Ammon's horn (tissue), 1 donor: ENCODE measurements at places on chromosomes 4 and X.

- DNase-seq = no peak
Measured at GRCh38 chrX:118734909-118735308, 7.5 kb downstream of the IL13RA1 start.

GRCh38 chr4:67109276-67109675 is 436.0 kb downstream of the CENPC start:
- no peak for DNase-seq

- DNase-seq = no peak
Measured at GRCh38 chr4:169268951-169269760, 1.6 kb downstream of the SH3RF1 start.

DNA sequence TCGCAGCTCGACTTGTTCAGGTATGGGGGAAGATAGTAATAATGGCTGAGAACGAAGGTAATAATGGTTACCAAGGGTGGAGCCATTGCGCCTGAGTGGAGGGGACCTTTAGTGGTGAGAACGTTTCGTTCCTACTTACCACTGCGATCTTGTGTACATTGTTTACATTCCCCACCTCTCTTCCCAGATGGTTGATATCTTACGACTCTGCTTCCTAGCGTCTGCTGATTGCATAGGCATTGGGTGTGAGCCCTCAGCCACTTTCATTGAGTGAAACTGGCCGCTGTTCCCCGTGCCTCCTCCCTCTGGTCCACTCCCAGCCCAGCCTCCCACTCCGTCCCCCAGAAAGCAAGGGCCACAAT is 850 bp downstream of the IGBP1 start:
- no peak for DNase-seq

DNA sequence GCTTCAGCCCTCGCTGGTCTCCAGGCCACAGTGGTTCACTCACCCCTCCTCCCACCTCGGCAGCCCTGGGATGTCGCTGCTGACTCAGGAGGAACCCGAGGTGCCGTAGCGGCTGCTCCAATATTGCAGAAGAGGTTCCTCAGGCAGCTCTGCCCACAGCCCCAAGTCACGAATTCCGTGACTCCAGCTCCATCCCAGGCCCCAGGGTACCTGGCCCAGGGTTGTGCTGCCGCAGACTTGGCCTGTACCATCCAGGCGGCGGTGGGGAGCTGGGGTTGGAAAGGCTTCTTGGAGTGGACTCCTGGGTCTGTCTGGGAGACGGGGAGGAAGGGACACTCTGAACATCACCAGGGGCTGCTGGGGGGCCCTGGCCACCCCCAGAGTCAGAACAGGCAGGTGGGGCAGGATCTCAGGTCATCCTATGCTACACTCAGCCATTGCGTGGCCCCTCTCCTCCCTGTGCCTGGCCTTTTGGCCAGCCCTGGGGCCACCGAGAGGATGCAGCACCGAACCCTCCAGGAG is 728 bp upstream of the HGFAC start:
- no peak for DNase-seq

DNA sequence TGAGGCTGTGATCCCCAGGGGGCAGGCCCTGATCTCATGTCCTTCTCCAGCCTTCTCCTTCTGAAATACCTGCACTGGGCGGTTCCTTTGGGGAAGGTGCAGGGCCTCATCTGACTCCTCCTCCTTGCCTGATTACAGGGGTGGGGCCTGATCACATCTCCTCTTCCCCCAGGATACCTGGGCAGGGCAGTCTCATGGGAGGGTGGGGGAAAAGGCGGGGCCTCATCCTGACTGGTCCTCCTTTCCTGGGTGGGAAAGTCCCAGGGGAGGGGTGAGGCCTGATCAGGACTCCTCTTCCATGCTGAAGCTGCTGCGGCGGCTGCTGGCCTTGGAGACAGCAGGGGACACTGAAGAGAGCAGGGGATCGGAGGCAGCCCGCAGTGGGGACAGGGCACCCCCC is 13.3 kb downstream of the TFE3 start:
- no peak for DNase-seq

DNA sequence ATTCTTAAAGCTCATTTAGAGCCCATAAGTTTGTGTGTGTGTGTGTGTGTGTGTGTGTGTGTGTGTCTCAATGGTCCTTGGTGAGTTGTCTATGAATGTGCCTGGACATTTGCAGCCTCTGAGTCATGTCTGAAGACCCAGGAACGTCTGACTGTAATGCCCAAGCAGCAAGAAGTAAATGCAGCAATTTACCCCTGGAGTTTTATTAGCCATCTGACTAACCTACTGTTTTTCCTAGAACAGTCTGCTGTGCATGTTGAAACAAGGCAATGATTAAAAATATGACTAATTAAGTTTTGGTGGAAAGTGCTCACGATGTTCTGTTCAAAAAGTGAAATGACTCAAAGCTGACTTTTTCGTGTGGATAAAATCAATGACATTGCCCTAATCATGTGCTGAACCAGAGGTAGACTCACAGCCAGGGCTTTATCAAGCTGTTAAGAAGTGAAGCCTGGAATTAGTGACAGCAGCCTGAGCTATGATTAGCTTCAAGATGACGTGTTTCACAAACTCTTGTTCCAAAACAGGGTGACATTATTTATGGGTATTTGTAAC is 201.6 kb downstream of the CPE start:
- DNase-seq = peak; percentile 62

DNA sequence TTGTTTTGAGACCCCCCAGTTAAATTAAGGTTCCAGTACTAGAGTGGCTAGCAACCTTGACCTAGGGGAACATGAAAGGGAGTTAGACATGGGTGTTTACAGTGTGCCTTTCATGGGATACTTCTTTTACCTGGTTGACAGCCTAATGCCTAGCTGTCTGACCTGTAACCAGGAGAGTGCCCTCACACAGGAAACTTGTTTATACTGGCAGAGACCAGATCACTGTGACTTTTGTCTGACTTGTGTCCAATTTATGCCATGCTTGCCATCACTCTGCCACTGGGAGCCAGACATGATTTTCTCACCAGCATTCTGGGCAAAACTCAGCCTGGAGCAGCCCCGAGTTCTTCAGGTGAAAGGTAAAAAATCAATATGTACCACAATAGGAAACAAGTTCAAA is 305.9 kb downstream of the CHIC1 start:
- no peak for DNase-seq

- DNase-seq = no peak
Measured at GRCh38 chrX:19881559-19881958, 5.8 kb downstream of the SH3KBP1 start.

DNA sequence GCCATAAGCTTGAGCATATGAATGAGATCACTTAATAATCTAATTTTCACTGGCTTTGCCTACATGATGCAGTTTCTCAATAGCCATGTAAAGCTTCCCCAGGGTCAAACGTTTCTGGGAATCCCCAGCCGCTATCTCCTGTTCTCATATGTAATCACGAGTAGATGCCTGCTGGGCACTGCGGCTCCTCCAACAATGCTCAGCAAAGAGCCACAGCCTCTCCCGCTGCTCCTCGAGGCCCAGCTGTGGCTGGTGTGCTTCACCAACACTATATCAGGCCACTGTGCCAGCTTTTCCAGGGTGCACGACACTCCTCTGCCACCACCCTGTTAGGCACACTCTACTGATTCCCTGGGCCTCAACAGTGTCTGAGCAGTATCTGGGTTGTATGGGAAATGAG is 78.3 kb upstream of the RASGEF1B start:
- DNase-seq = no peak

DNA sequence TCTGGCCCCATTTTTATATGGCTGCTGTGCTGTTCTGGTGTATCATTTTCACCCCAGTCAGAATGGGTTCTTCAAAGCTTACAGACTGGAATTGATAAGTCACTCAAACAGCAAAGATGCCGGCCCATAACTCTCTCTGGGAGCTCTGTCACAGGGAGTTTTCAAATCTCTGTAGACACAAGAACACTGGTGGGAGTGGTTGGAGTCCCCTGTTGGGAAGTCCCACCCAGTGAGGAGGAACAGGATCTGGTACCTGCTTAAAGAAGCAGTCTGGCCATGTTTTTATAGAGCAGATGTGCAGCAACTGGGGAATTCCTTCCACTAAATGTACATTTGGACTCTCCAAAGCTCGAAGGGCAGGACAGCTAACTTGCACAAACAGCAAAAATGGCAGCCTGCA is 69.3 kb upstream of the UGT2B7 start:
- DNase-seq = no peak

DNA sequence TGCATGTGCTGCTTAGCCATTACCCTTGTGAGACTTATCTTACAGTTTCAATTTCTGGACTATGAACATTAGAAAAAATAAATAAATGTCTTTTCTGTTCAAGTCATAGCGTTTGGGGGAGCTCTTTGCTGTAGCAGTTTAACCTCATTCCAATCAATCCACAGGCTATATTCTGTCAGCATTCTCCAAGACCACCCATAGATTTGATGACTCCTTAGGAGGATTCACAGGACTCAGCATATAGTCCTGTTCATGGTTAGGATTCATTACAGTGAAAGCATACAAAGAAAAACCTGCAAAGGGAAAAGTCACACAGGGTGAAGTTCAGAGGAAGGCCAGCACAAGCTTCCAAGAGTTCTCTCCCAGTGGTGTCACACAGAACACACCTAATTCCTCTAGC is 180.5 kb downstream of the ADAMTS3 start:
- no peak for DNase-seq

DNA sequence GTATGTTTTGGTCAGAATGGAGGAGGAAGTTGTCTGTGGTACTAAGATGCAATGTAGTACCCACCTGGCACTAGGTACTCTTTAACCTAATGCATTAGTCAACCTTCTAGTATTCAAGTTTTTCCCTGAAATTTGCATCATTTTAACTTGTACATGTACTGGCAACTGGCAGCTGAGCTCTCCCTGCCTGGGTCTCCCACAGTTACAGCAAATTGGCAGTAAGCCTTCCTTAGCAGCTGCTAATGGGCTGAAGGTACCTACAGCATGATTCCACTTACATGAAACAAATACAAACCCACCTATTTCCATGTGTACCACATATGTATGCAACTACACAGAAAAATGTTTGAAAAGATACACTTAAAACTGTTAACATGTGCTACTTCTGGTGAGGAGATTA is 8.1 kb upstream of the KLHL2 start:
- DNase-seq = peak; percentile 52

DNA sequence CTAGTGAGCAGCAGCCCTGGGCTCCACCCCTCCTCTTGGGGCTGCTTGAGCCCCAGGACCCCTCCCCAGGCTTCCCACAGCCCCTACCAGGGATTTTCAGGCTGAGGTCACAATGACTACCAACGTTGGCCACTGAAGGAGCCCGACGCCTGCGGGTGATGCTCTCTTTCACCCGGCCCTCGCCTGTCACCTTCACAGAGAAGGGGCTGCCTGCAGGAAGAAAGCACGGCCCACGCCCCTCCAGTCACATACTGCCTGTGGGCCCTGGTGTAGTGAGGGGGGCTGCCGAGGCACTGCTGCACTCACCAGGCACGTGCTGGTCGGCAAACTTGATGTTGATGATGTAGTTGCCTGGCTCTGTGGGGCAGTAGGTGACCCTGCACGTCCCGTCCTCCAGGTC is 22.0 kb downstream of the FLNA start:
- DNase-seq = no peak

DNA sequence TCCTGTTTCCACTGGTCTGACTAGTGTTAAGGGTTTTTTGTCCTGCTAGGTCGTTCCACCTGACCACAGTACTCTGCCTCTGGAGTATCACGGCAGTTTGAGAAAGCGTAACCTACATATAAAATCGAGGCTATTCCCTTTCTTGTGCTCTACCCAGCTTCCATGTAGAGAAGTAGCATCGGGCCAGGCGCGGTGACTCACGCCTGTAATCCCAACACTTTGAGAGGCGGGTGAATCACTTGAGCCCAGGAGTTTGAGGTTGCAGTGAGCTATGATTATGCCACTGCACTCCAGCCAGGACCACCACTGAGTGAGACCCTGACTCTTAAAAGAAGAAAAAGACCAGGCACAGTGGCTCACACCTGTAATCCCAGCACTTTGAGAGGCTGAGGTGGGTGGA is 7.5 kb downstream of the PPEF1 start:
- no peak for DNase-seq

DNA sequence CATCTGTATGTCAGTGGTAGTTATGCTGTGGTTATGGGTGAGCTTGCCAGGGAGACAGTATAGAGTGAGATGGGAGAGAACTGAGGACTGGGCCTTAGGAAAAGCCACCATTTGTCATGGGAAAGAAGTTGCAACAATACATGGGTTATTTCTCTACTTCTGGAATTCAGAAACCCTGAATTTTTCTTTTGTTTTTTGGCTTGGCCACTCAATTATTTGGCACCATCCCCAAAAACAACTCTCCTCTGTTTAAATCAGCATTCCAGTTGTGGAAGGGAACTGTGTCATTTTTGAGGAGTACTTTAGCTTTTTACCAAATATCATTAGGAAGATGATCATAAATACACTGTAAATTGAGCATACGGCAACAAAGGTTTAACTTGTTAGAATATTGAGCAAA is 41.1 kb upstream of the ACSL4 start:
- DNase-seq = no peak

- no peak for DNase-seq
Measured at GRCh38 chr4:77044461-77045150, 31.2 kb downstream of the CCNI start.

DNA sequence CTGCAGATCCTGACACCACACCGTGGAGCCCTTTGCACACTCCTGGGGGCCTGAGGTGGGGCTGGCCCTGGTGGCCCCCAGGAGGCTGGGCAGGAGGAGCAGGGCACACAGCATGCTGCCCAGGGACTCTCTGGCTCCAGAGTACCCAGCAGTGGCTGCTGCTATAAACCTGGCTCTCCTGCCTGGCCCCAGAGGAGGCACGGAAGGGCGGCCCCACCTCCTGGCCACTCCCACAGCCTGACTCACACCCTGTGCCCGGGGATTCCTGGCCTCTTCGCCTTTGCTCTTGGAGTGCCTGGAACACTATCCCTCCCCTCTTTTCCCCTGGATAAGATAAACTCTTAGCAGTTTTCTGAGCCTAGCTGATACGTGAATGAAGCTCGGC is at the start of gene PSAPL1:
Gene PSAPL1, minus strand, starts transcription at position 165 of the 385 bp plus-strand sequence. Its CDS starts 51 bp downstream, at position 114.
- no peak for DNase-seq

- no peak for DNase-seq
Measured at GRCh38 chr4:61603086-61603485, 403.0 kb downstream of the ADGRL3 start.

- DNase-seq = no peak
Measured at GRCh38 chrX:39196192-39197102, 395.2 kb downstream of the MID1IP1 start.

GRCh38 chr4:123055943-123056342 is 133.5 kb upstream of the NUDT6 start:
- no peak for DNase-seq

GRCh38 chr4:3114377-3114776 is 39.9 kb downstream of the HTT start:
- no peak for DNase-seq

DNA sequence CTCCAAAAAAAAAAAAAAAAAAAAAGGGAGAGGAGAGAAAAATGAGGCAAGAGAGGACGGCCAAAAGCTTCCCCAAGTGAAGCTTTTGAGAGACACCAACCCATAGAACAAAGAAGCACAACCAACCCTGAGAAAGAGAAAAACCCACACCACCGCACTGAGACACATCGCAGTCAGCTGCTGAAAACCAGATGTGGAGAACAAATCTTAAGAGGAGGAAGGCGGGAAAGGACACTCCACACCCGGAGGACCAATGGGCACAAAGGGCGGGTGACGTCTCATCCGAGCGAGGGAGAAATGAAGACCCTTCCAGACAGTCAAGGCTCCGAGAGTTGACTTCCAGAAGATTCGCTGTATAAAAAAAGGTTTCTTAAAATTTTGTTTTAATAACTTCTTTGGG is 112.1 kb downstream of the AFAP1 start:
- DNase-seq = no peak

GRCh38 chr4:36944232-36944631 is 300.3 kb upstream of the NWD2 start:
- DNase-seq = peak; percentile 6
